Smooth muscle cell of the coronary artery (primary cell): ENCODE measurements at places on chromosomes 4 and X. TPM values are rescaled to one million over a fixed set of nuclear protein-coding genes. Genes with fewer than 3 reads are reported as not detected.

ANKRD50 gene
- total RNA-seq, result 44.1 and 76.4 TPM in 2 replicates

ADAMTS3 gene
- total RNA-seq, result 1.6 and 5.0 TPM in 2 replicates

PF4V1 gene
- 3.6 and 10.6 TPM in 2 replicates for total RNA-seq

VGLL1 gene
- not detected in 2 replicates for total RNA-seq

BANK1 gene
- total RNA-seq, result 0.08 and 0.12 TPM in 2 replicates

CT45A5 gene
- total RNA-seq, result not detected in 2 replicates

FGFBP1 gene
- not detected in 2 replicates for total RNA-seq
